ENCODE measurements at places on chromosomes 1 and 21. TPM values are rescaled to one million over a fixed set of nuclear protein-coding genes. Genes with fewer than 3 reads are reported as not detected.

DNA sequence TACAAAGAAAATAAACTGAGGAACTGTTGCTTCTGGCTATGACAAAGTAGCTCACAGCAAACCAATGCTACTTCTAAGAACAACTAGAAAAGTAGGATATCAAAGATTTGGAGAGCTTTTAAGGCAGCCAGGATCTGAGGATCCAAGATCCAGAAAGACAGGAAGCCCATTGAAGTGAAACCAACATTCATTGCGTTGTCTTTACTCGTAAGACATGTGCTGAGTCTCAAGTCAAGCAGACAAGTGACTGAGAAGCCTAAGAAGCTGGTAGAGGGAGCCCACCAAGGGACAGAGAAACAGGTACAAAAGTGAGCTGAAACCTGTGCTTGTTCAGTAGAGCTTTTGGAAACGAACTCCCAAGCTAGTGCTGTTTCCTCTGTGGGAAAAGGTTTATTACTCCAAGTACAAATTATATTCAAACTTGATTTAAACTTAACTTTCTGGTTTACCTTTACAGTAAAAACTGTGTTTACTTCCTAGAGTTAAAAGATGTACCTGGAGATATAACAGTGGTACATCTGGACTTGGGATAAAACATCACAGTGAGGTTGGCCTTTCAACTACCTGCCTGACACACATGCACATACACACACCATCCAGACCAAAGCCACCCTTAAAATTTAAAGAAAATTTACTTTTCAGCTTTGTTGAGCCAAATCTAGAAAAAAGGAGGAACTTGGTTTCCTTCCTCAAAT, 41.2 kb downstream of the NME7 start:
- no peak for DNase-seq
- no peak overlapping the region for H3K4me3 ChIP-seq
- no peaks in the 10 kb centered on the region for H3K4me1 ChIP-seq
- no peaks in the 10 kb centered on the region for H3K27me3 ChIP-seq
- H3K27ac ChIP-seq: no peak overlapping the region
- H3K36me3 ChIP-seq: peaks cover 2% of the 10 kb centered on the region

DNA sequence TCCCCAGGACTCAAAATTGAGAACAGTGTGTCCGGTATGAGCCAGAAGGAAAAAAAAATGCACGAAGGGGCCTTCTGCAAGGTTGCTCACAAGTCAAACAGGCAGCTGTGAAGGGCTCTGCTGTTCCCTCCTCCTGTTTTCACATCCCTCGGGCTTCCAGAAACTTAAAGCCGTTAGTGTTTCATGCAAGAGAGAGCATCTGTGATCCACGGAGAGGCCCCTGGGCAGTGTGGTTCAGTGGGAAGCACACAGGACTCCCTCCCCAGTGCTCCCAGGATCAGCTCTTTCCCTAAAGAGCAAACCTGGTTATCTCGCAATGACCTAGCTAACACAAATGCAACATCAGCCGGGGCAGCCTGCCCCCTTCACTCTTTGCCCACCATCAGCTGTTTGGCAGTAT, 2.9 kb upstream of the MATN1 start:
- DNase-seq: no peak
- no peaks in the 10 kb centered on the region for H3K36me3 ChIP-seq
- H3K27ac ChIP-seq: no peak overlapping the region
- no peaks in the 10 kb centered on the region for H3K4me1 ChIP-seq
- H3K27me3 ChIP-seq: no peaks in the 10 kb centered on the region

Gene RPTN
- not detected for polyA plus RNA-seq

GRCh38 chr1:239547987-239548386, 161.6 kb downstream of the CHRM3 start:
- H3K27me3 ChIP-seq: no peaks in the 10 kb centered on the region
- H3K4me3 ChIP-seq: peak overlapping the region; percentile 18
- H3K27ac ChIP-seq: no peak overlapping the region
- DNase-seq: no peak
- H3K4me1 ChIP-seq: no peaks in the 10 kb centered on the region

DNA sequence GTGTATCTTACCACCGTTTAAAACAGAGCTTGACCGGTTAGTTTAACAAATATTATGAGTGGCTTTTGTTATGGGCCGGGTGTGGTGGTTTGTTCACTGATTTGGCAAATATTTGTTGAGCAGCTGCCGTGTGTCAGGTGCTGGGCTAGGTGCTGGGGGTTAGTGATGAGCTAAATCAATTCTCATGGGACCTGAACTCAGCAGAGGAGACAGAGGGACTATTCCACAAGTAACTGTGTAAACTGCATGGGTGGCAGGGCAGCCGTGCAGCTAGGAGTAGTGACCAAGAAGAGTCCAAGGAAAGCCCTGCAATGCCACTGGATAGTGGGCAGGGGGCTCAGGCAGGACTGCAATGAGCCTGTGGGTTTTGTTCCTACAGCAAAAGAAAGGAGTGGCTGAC, 11.2 kb upstream of the C2CD2 start:
- H3K4me3 ChIP-seq: no peak overlapping the region
- no peaks in the 10 kb centered on the region for H3K27me3 ChIP-seq
- H3K36me3 ChIP-seq: no peaks in the 10 kb centered on the region
- H3K27ac ChIP-seq: no peak overlapping the region
- H3K4me1 ChIP-seq: no peaks in the 10 kb centered on the region
- no peak for DNase-seq

- no peak within 1 kb of the TSS for H3K27ac ChIP-seq
- no peaks in the 10 kb centered on the region for H3K27me3 ChIP-seq
- DNase-seq: peak; percentile 94
These were observed at the start of gene EFNA4 for GRCh38 chr1:155063550-155064110. EFNA4 (plus strand) TSS chr1:155063740; CDS start chr1:155063824, 84 bp downstream.

Gene CCNL2
- polyA plus RNA-seq: 34.6 TPM

DNA sequence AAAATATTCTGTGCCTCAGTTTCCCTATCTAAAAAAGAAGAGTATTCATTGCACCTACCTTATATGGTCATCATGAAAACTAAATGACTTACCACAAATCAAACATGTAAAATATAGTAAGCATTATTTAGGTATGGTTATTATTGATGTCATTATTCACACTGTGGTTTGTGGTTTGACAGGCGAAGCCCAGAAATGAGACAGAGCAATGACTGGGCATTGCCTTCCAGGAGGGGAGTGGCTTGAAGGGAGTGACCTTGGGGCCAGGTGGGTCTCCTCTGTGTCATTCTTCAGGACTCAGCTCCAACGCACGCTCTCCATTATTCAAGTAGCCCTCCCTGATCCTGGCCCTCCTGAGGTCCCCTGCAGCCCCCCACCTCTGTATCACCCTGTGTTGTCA, 133.7 kb downstream of the DMRTA2 start:
- H3K27me3 ChIP-seq: no peaks in the 10 kb centered on the region
- no peaks in the 10 kb centered on the region for H3K36me3 ChIP-seq
- no peaks in the 10 kb centered on the region for H3K4me1 ChIP-seq
- H3K27ac ChIP-seq: no peak overlapping the region
- no peak overlapping the region for H3K4me3 ChIP-seq
- DNase-seq: no peak

GRCh38 chr1:16047791-16048475, 4.4 kb downstream of the CLCNKB start:
- DNase-seq: no peak
- no peaks in the 10 kb centered on the region for H3K36me3 ChIP-seq
- H3K27me3 ChIP-seq: no peaks in the 10 kb centered on the region
- H3K4me3 ChIP-seq: no peak overlapping the region
- no peaks in the 10 kb centered on the region for H3K4me1 ChIP-seq

GRCh38 chr21:33387294-33387693, 15.9 kb upstream of the IFNGR2 start:
- H3K36me3 ChIP-seq: no peaks in the 10 kb centered on the region
- no peaks in the 10 kb centered on the region for H3K27me3 ChIP-seq
- H3K27ac ChIP-seq: no peak overlapping the region
- no peak overlapping the region for H3K4me3 ChIP-seq
- H3K4me1 ChIP-seq: no peaks in the 10 kb centered on the region
- DNase-seq: no peak

GRCh38 chr1:11024874-11025203, 12.4 kb downstream of the TARDBP start:
- DNase-seq: no peak
- H3K4me1 ChIP-seq: no peaks in the 10 kb centered on the region
- H3K4me3 ChIP-seq: no peak overlapping the region
- no peak overlapping the region for H3K27ac ChIP-seq
- H3K36me3 ChIP-seq: peaks cover 11% of the 10 kb centered on the region

GRCh38 chr1:87642581-87643221, 314.0 kb downstream of the LMO4 start:
- DNase-seq: no peak
- no peaks in the 10 kb centered on the region for H3K27me3 ChIP-seq
- H3K4me1 ChIP-seq: peaks cover 3% of the 10 kb centered on the region
- H3K27ac ChIP-seq: no peak overlapping the region
- no peak overlapping the region for H3K4me3 ChIP-seq

Gene FCGR2B
- 3.2 TPM for polyA plus RNA-seq

DNA sequence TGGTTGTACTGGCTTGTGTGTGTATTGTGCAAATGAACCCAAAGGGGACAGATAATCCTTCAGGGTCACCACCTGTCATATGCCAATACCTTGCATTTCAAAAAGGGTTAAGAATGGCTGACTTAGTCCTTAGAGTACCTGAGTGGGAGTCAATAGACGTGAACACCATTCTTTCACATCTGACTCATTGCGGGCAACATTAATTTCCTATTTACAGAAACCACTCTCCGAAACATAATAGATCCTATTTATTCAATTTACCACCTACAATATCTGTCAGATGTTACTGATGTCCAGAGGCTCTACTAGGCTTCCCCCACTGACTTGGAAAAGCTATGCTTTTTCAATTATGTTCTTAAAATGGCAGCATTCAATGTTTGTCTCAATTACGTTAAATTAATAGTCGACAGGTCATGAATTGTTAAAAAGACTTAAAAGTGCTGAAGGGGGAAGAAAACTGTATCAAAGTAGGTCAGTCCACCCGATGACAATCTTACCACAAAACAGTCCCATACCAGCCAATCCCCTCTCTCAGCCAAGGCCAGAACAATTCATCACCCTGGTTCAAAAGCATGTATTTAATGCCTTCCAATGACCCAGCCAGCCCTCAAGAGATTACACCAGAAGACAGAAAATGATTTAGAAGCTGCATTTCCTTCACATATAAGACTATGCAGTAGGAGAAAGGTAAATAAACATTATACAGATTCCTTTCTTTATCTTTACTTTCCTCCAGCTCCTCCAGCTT, 48.6 kb upstream of the PLA2G2C start:
- DNase-seq: no peak
- no peaks in the 10 kb centered on the region for H3K4me1 ChIP-seq
- H3K27ac ChIP-seq: no peak overlapping the region
- H3K4me3 ChIP-seq: no peak overlapping the region

Gene CD5L
- polyA plus RNA-seq: not detected

DNA sequence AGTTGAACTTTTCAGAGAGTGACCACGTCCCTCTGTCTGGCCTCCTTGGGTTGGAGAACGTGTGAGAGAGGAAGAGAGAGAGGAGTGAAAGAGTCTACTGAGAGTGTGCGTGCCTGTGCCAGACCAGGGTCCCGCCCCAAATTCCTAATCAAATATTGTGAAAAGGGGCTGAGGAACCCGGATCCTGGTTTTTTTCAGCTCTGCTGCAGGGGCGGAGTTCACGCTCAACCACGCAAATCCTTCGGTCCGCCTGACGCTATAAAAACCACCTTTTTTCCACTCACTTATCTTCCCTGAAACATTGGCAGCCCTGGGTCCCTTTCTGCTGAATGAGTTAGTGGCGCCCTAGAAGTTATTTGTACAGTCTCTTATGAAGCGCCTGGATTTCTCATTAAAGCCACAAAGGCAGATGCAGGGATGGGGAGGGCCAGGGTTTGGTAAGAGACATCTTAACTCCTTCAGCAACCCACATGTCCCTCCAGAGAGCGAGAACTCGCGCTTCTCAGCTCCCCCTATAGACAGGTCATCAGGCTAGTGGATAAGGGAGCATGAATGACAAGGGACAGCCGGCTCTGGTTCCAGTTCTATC, at the start of gene FMOD:
Gene FMOD (minus strand): TSS at position 86 of the 589 bp plus-strand sequence. CDS start 2,852 bp downstream, outside the sequence.
- peak within 1 kb of the TSS; percentile 50 for H3K4me3 ChIP-seq
- peaks cover 1% of the 10 kb centered on the region for H3K36me3 ChIP-seq
- peak; percentile 82 for DNase-seq
- H3K4me1 ChIP-seq: peaks cover 5% of the 10 kb centered on the region
- peak within 1 kb of the TSS; percentile 77 for H3K27ac ChIP-seq
- no peaks in the 10 kb centered on the region for H3K27me3 ChIP-seq

- no peak overlapping the region for H3K27ac ChIP-seq
- no peaks in the 10 kb centered on the region for H3K27me3 ChIP-seq
- no peaks in the 10 kb centered on the region for H3K36me3 ChIP-seq
- DNase-seq: no peak
- H3K4me1 ChIP-seq: no peaks in the 10 kb centered on the region
- no peak overlapping the region for H3K4me3 ChIP-seq
These were observed 27.7 kb downstream of the TNFRSF9 start for GRCh38 chr1:7912743-7913557.

DNA sequence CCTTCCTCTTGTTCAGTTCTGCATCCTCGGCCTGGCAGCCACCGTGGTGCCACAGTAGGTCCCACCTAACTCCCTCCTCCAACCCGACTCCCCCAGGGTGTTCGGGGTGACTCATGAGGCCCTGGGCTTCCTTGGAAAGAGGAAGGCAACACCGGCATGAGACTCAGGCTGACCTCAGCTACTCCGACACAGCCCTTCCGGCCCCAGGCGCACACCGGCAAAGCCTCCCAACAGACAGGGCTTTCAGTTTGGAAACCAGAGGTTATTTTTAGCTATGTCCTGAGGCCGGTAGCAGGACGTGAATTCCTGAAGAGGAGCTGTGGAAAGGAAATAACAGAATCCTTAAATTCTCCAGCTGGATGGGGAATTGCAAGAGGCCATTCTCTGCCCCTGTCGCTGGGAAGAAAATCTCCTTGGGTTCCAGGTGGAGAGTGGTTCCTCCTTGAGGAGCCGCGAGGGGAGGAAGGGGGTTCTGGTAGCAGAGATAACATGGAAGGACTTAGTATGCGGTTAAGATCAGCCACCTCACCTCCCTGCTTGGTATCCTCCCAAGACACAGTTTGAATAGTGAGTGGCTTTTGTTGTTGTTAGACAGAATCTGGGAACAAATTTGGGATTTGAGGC, 24.4 kb downstream of the PLXNA2 start:
- peaks cover 13% of the 10 kb centered on the region for H3K4me1 ChIP-seq
- peak; percentile 84 for DNase-seq
- H3K4me3 ChIP-seq: no peak overlapping the region
- no peaks in the 10 kb centered on the region for H3K27me3 ChIP-seq

Gene INKA2
- polyA plus RNA-seq: not detected

DNA sequence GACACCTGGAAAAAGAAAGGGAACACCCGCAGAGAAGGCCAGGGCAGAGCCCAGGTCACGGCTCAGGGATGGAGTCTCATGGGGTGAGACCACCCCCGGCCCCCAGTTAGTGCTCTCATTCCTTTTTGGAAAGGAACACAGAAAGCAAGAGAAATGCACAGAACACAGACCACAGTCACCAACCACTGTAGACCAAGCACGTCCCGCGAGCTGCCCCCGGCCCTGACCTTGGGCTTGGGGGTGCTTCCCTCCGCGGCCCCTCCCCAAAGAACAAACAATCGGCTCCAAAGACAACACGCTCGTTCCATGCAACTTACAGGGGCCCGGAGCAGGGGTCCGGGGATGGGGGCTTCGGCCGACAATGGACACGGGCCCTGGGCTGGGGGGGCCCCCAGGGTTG, 12.8 kb downstream of the CELF3 start:
- H3K4me1 ChIP-seq: no peaks in the 10 kb centered on the region
- H3K36me3 ChIP-seq: peaks cover 5% of the 10 kb centered on the region

- H3K4me1 ChIP-seq: no peaks in the 10 kb centered on the region
- H3K36me3 ChIP-seq: no peaks in the 10 kb centered on the region
- H3K4me3 ChIP-seq: no peak overlapping the region
- DNase-seq: no peak
- no peaks in the 10 kb centered on the region for H3K27me3 ChIP-seq
These were observed 11.8 kb upstream of the S100A10 start for GRCh38 chr1:152005360-152005912.

All from aorta (tissue), 5 donors.